Activated CD8-positive, alpha-beta memory T cell treated with anti-CD3 and anti-CD28 coated beads for 4 hours (primary cell): ENCODE measurements at places on chromosomes 5 and 9.

- no peak for DNase-seq
Observed at GRCh38 chr9:38371495-38371894, 21.0 kb upstream of the ALDH1B1 start.

DNA sequence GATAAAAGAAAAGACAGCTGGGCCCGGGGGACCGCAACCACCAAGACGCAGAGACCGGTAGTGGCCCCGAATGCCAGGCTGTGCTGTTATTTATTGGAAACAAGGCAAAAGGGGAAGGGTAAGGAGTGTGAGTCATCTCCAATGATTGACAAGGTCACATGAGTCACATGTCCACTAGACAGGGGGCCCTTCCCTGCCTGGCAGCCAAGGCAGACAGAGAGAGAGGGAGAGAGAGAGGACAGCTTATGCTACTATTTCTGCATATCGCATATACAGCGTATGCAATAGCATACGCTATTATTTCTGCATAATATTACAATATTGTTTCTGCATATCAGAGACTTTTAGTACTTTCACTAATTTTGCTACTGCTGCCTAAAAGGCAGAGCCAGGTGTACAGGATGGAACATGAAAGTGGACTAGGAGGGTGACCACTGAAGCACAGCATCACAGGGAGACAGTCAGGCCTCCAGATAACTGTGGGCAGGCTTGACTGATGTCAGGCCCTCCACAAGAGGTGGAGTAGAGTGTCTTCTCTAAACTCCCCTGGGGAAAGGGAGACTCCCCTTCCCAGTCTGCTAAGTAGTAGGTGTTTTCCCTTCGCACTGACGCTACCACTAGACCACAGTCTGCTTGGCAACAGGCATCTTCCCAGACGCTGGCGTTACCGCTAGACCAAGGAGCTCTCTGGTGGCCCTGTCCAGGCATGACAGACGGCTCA lies 50.3 kb downstream of the RFX3 start:
- no peak for DNase-seq

DNA sequence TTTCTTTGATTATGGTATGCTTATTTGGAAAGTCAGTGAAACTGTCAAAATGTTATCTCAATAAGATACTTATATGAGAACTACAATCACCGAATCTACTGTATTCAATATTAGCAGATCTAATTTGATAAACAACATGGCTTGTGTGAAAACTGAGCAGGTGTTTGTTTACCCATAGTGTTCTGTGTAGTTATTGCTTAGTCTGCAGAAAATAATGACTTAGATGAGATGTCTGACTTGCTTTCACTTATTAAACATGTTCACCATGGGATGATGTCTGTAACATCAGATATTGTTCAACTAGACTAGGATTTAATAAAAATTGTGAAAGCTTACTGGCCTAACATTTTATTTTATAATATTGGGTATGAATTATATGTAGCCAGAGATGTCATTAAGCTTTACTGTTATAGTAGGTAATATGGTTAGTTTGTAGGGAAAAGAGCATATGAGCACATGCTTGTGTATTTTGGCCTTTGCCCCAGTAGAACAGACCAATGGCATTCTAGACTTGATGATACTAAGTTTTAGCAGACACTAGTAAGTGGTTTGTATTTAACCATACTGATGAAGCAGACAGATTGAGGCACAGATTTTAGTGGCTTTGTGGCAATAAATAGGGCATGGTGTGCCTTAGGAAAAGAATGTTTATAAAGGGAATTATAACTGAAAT lies 16.4 kb downstream of the SUB1 start:
- no peak for DNase-seq

DNA sequence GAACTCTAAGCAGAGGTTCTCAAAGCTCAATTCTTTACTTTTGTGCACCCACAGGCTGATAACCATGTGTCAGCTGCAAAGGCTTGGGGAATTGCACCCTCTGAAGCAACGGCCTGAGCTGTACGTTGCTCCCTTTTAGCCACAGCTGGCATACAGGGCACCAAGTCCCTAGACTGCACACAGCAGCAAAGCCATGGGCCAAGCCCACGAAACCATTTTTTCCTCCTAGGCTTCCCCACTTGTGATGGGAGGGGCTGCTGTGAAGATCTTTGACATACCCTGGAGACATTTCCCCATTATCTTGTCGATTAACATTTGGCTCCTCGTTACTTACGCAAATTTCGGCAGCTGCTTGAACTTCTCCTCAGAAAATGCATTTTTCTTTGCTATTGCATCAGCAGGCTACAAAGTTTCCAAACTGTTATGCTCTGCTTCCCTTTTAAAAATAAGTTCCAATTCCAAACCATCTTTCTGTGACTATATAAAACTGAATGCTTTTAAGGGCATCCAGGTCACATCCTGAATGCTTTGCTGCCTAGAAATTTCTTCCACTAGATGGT lies 23.0 kb downstream of the KIAA0825 start:
- DNase-seq = no peak

GRCh38 chr9:134314950-134315715 lies 11.1 kb upstream of the RXRA start:
- no peak for DNase-seq

DNA sequence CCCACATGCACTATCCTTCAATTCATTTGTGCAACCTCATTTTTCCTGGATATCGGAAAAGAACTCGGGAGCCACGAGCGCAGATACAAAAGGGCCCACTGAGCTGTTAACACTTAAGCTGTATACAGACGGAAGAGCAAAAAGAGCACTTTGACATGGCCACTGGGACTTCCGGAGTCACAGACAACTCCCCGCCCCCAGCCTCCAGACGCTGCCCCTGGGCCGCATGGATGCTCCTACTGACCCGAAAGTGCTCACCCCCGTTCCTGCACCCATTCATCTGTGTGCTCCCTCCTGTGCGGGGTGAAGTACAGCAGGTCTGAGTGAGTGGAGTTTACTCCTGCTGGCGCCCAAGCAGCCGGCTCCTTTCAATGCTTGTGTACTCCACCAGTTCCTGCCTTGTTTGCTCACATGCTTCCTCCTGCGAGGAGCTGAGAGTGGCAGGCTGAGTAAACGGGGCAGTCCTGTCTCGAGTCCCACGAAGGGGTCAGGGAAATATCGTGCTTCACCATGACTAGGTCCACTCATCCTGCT lies 901.0 kb upstream of the CTNND2 start:
- no peak for DNase-seq

DNA sequence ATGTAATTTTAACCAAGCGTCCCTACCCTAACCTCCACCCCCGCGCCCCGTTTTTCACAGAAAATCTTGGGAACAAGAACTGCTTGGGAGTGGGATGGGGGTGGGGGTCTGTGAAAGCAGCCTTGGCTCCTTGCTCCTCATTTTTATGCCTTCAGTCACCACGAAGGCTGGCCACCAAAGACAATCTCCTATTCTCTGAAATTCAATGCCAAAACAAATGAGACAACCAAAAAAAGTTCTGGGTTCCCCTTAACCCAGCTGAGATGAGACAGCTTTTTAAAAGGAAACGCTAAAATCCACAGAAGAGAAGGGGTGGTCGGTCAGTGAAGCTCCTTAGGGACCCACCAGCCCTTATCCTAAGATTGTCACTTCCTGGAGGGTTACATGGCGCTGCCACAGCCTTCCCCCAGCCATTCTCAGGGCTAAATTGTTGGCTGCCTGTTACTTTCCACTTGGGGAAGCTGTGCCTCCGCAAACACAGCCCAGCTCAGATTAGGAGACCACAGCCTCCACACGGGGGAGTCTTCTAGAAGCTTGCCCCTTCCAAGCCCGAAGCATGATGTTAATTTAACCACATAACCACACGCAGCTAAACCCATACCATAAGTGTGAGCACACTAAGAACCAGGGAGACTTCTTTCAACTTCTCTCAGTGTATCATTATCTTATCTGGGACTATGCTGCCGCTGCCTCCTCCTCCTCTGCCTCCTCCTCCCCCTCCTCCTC lies 136.3 kb downstream of the FOXD1 start:
- DNase-seq = no peak

DNA sequence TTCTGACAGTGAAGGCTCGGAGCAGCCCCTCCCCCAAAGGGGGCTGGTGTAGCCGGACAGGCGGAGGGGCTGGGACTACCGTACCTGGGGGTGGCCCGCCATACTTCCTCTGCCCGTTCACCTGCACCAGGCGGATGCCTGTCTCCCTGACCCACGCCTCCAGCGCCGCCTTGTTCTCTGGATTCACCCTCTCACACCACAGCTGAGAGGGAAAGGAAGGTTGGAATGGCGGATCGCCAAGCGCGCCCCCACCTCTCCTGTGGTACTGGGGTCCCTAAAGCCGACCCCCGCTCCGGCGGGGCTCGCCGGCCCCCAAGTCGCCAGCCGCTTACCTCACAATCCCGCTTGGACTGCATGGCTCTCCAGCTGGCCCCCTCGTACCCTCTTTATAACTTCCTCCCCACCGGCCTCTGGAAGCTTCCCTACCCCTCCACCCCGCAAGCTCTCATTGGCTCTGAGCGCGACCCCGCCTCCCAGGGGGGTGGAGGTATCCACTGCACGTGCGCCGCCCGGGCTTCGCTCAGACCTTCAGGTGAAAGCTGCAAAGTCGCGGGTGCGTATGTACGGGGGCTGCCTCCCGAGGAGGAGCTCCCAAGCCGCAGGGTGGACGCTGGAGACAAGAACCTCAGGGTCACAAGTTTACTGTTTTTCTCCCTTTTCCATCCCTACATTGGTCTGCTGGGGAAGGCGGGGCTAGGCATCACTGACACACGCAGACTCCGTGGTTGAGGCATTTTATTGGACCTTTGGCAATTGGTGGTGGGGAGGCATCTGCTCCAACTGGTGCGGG lies at the start of gene DND1:
TSS of gene DND1 (minus strand) at position 390 of the 790 bp plus-strand sequence. CDS start at position 356, 34 bp downstream.
- DNase-seq = no peak

DNA sequence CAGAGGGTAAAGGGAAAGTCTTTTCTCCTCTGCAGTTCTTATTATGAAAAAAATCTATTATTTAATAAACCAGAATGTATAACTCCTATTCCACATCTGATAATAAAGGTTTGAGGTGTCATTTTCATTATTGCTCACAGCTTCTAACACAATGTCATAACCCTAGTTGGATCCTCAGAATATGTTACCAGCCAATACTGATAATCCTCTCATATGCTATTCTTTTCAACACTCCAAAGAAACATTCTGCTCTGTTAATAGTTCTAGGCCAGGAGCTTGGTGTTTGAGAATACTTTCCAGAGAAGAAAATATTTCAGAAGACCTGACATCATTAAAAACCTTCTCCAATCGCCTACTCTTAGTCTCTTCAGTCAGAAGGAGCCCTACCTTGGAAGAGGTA lies 127.1 kb downstream of the PIK3R1 start:
- DNase-seq = no peak

GRCh38 chr5:162703914-162704313 lies 636.3 kb downstream of the GABRG2 start:
- no peak for DNase-seq

- DNase-seq = no peak
Observed at GRCh38 chr5:32123058-32123805, 50.9 kb downstream of the GOLPH3 start.

DNA sequence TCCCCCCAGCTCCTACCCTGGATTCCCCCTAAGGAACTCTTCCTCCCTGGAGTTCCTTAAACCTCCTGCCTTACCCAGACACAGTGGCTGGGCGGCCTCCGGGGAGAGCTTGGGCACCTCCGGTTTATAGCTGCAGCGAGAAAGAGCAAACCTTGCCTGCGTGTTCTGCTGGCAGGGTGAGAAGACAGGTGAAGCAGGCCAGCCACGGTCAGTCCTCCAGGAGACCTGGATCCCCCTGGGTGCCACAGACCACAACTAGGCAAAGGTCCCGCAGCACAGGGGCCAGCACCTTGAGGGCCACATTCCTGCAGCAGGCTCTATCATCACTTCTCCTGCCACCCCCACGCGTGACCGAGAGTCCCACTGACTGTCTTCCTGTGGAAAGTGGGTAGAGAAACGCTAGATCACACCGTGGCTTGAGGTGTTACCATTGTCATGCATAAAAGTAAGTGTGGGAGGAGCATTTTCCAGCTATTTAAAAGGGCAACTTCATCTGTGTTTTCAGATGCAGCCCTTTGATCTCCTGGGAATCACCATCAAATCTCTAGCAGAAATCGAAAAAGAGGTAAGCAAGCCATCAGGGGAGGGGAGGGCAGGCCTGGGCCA lies 130.2 kb upstream of the LMX1B start:
- DNase-seq = no peak

DNA sequence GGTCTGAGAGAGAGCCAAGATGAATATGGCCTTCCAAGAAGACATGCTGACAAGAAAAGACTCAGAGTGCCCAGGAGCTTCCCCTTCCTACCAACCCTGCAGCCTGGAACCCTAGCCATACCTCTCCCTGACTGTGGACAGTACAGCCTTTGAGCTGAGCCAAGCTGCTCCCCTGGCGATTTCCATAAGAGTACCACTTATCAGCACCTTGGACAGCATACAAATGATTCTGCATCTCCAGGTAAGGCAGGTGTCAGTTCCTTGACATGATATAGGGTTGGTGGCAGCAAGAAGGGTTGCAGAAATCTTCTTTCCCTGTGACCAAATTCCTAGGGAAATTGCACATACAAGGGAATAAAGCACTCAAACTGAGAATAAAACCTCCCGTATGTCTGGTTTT lies 58.3 kb downstream of the MFAP3 start:
- no peak for DNase-seq

DNA sequence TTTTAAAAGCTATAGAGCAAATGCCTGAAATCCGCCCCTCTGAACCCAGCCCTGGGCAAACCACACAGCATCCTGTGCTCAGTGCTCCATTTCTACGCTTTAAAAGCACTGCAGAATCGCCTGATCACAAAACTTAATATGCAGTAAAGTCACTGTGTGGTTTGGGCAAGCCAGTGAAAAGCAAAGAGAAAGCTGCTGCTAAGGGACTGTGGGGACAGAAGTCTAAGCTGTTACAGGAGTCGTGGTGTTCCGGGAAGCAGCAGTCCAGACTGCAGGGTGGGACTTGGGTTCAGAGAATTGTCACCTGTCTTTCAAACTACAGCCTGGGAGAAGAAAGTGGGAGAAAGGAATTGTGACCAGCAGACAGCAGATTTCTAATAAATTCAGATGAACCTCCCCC lies 8.2 kb downstream of the RAPGEF1 start:
- DNase-seq = no peak

GRCh38 chr5:174155706-174156105 lies 110.2 kb downstream of the NSG2 start:
- no peak for DNase-seq

DNA sequence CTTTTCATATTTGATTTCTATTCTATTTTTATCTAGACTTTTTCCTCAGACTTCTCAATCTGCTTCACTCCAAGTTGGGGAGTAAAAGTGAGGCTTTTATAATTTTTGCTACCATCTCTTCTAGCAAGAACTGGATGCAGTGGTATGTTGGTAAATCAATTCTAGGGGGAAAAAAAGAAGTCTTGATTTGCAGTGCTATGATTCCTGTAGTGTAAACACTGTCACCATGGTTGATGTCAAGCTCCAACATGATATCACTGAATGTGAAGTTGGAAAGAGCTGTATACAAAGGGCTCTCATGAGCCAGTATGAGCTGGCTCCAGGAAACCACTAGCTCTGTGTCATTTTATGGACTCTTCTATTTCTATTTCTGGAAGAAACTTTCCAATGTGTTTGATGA lies 439.2 kb downstream of the NTRK2 start:
- DNase-seq = no peak

GRCh38 chr5:169836835-169837536 lies 143.3 kb downstream of the INSYN2B start:
- DNase-seq = no peak

GRCh38 chr5:93017849-93018248 lies 563.2 kb downstream of the NR2F1-AS1 start:
- DNase-seq = no peak
